NCI-H1105 treated with DMSO at 0.1 percent for 48 hours (cell line): ENCODE measurements at places on chromosomes 1 and 21.

GRCh38 chr1:186775881-186776560 lies 52.7 kb upstream of the PLA2G4A start:
- no peak for DNase-seq

DNA sequence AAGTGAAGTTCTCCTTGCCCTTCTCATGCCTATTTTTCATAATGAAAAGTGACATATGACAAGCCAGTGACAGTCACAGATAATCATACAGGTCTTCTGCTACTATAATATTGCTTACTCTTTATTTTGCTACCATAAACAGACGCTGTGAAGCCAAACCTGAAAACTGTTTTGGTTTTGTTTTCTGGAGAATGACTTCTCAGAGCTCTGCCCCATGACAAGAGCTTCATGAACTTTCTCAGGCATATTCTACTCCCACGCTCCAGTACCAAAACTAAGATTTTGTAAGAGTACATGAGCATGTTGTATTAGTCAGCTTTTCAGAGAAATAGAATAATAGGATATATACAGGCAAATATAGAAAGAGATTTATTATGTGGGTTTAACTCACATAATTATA lies 64.3 kb upstream of the VTCN1 start:
- no peak for DNase-seq

- no peak for DNase-seq
These were observed 24.5 kb downstream of the SPOCD1 start for GRCh38 chr1:31791131-31791858.

DNA sequence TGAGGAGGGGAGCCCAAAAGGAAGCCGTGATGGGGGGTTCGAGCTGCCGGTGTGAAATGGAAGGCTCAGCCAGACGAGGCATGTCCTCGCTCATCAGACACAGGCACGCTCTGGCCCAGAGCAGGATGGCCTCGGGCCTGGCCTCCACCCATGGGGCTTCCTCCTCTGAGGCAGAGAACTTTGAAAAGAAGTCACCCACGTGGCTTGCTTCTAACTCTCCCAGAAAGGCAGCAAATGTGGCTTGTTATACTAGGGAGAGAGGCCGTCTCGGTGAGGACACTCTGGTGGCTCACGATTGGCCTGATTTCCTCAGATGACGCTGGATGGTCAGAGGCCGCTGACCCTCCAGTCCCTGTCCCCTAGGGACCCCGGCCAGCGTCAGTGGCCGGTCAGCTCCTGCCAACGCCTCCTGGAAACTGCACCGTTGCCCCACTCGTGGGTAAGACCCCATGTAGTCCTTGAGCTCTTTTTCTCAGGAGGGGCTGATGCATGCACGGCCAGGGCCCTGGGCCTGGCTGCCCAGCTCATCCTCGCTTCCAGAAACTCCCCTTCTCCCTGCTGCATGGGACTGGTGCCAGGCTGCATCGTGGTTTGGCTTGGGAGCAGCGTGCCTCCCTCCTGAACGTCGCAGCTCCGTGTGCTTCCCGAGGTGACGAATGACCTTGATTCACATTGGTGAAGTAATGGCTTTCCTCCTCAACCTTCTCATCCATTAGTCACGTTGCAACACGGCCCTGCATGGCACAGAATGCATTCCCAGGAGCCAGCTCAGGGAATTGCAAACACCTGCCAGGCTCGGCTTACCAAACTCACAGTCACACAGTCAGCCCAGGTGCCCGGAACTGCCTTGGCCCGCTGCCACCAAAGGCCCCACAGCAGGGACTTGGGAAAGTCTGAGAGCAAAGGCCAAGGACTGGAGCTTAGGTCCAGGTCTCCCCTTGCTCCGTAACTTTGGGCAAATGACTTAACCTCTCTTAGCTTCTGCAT lies 58.8 kb downstream of the TOMM20 start:
- DNase-seq: peak; percentile 78

DNA sequence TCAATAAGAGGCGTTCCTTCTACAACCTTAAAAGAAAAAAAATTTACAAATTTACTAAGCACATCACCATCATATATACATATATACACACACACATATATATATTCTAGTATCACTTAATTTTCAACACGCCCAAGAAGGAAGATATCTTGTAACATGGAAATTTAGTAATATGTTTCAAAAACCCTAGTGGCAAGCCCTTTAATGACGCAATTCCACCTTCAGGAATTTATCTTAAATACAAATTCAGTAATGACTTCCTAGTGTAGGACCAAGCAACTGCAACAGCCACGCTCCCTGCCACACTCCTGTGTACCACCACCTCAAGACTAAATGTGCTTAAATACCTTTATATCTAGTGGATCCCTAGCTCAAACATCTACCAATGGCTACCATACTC lies 12.5 kb downstream of the LBR start:
- no peak for DNase-seq

GRCh38 chr1:54227891-54228310 lies 27.9 kb downstream of the MRPL37 start:
- DNase-seq: no peak

DNA sequence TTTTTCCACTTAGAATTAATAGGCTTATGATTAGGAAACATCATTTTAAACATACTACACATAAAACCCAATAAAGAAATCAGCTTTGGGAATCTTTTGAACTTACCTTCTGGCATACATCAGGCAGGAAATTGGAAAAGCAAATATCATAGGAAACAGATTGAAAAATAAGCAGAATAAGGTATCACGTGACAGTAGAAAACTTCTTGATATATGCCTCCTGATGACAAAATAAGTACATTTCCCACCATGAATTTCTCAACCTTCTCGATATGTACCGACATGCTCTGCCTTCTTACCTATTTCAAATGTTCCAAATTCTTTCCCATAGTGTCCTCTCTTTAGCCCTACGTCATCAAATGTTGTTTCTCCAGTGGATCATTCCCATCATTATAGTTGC lies 72.4 kb downstream of the CLCA4 start:
- DNase-seq: no peak

DNA sequence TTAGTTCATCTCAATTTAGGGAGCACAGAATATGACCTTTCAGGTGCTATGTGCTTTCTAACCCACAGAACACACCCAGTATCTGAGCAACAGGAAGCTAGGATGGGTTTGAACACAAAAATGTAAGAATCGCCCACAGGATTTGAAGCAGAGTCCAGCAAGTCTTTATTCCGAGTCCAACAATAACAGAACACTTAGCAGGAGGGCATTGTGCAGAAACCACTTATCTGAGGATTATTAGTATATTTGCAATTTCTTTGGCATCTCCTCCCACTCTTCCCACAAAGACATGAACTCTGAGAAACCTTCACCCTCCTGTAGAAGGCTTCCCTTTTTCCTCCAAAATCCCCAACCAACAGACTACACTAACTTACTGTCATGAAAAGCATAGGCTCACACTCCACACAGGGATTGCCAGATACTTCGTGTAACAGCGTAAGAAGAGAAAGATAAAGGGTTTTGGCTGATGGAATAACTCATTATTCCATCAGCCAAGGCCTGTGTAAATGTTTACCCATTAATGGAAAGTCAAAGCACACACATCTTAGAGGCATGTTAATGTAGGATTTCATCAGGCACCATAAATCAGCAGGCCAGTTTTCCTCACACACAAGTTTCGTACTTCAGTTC lies 16.1 kb downstream of the SIPA1L2 start:
- peak; percentile 51 for DNase-seq
